Naive thymus-derived CD8-positive, alpha-beta T cell (primary cell): ENCODE measurements at places on chromosomes 12 and 14. TPM values are rescaled to one million over a fixed set of nuclear protein-coding genes. Genes with fewer than 3 reads are reported as not detected.

- H3K27me3 ChIP-seq, result no peaks in the 10 kb centered on the region
- peaks cover 5% of the 10 kb centered on the region for H3K4me1 ChIP-seq
- DNase-seq, result no peak
- peaks cover 7% of the 10 kb centered on the region for H3K36me3 ChIP-seq
- H3K27ac ChIP-seq, result peak overlapping the region; percentile 72
- H3K4me3 ChIP-seq, result no peak overlapping the region
Measured at GRCh38 chr12:108526482-108527165, 11.5 kb downstream of the FICD start.

DNA sequence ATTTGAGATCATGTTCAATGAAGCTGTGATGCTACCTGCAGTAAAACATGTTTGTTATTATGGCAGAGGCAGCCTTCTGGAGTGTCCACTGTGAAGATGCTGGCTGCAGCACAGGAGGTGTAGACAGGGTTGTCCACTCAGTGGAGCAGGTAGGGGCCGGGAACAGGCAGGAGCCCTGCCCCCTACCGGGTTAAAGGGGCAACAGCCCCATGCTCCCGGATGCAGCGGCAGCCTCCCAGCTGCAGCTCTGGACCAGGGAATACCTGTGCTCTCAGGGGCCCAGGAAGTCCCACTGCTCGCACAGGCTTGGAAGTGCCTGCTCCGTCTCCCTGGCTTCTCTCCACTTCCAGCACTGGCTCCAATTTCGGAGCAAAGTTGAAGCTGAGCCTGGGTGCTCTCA lies 401.6 kb downstream of the FOXG1 start:
- DNase-seq, result no peak
- H3K36me3 ChIP-seq, result no peaks in the 10 kb centered on the region
- no peak overlapping the region for H3K4me3 ChIP-seq

The PNN gene
- 24.2 TPM for polyA plus RNA-seq

The OAS2 gene
- polyA plus RNA-seq, result 25.6 TPM
